ENCODE measurements at places on chromosomes 12 and 14. TPM values are rescaled to one million over a fixed set of nuclear protein-coding genes. Genes with fewer than 3 reads are reported as not detected.

Gene CD9
- total RNA-seq = 249 TPM

Gene RILPL1
- 49.7 TPM for total RNA-seq

Gene TBX5
- total RNA-seq = 1.5 TPM

Gene CCDC175
- 0.78 TPM for total RNA-seq

DNA sequence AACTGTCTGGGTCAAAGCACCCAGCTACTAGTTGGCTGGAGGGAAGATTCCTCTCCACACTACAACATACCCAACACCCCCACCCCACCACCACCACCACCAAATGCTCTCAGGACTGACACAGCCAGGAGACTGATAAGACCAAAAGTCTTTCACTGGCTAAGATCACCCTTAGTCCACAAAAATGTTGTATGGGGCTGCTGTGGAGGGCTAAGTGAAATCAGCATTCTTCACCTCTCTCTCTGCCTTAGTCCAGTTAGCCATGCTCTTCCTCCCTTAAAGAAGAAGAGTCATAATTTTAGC lies 106.2 kb downstream of the NUAK1 start:
- no peak overlapping the region for H3K4me3 ChIP-seq
- no peak for DNase-seq
- H3K36me3 ChIP-seq = no peaks in the 10 kb centered on the region

GRCh38 chr12:7091660-7092228 lies 501 bp downstream of the C1R start:
- H3K36me3 ChIP-seq = peaks cover 20% of the 10 kb centered on the region
- H3K27me3 ChIP-seq = no peaks in the 10 kb centered on the region
- H3K4me1 ChIP-seq = peaks cover 36% of the 10 kb centered on the region
- peak overlapping the region; percentile 84 for H3K27ac ChIP-seq

DNA sequence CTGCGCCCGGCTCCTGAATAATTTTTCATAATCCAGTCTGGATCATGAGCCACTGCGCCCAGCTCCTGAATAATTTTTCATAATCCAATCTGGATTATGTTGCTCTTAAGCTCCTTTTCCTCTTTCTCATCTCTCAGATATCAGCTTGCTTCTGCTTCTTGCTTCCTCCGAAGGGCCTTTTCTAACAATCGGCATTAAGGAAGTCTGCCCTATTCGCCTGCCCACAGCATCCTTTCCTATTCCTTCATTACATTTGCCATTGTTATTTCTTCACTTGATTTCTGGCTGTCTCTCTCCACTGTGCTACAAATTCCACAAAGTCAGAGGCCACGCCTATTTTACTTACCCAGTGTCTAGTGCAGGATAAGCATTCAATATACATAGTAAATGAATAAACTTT lies 83.5 kb downstream of the TTC7B start:
- H3K4me3 ChIP-seq = no peak overlapping the region
- H3K4me1 ChIP-seq = peaks cover 15% of the 10 kb centered on the region
- no peaks in the 10 kb centered on the region for H3K27me3 ChIP-seq
- no peaks in the 10 kb centered on the region for H3K36me3 ChIP-seq
- DNase-seq = no peak
- H3K27ac ChIP-seq = peak overlapping the region; percentile 21

DNA sequence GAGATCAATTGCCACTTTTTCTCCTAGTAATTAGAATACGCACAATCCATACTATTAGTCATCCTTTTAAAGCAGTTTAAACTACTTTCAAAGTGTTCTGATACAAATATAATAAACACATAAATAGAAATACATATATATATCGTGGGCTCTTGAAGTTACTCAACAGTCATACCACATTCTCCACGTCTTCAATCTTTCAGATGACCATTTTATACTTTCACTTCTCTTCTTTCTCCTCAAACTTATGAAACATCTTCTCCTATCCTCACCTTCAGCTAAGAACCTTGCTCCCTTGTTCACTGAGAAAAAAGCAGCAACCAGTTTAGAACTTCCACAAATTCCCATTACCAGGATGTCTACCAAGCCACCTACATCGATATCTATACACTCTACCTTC lies 19.2 kb downstream of the CEP290 start:
- H3K36me3 ChIP-seq = peaks cover 6% of the 10 kb centered on the region
- no peak for DNase-seq
- no peaks in the 10 kb centered on the region for H3K4me1 ChIP-seq
- H3K27me3 ChIP-seq = no peaks in the 10 kb centered on the region
- no peak overlapping the region for H3K4me3 ChIP-seq

DNA sequence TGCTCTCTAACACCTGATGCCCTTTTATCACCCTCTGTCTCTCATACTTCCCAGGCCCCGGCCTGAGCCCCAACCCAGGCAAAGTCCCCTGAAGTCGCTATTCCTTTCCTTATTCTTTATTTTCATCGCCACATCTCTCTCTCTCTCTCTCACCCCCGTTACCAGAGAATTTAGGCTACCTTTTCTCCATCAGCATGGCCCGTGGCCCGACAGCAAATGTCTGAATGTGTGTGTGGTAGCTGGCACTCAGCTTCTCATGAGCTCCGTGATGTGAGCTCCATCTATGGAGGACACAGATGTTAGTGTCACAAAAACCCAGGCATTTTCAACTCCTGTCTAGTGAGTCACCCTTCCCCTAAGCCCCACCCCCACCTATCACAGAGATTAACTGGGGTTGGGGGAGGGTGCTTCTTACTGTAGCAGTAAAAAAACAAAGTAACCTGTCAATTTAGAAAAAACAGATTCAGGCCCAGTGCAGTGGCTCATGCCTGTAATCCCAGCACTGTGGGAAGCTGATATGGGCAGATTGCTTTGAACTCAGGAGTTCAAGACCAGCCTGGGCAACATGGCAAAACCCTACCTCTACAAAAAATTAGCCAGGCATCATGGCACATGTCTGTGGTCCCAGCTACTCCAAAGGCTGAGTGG lies 53.8 kb downstream of the VCPKMT start:
- no peaks in the 10 kb centered on the region for H3K36me3 ChIP-seq
- peak overlapping the region; percentile 91 for H3K27ac ChIP-seq
- no peak for DNase-seq
- peaks cover 38% of the 10 kb centered on the region for H3K4me1 ChIP-seq

DNA sequence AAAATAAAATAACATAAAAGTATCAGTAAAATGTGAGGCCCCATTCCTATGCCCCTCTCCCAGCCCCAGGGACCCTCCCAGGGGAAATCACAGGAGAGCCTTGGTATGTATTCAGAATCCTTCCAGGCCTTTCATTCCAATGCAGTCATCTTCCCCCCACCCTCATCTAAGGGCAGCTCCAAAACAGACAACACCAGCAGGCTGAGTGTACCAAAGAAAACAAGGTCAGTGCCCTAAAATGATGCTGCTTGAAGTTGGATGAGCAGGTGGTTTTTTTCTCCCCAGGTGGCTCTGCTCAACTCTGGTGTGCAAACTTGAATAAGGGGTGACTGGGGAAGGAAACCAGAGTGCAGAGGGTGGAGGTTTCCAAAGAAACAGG lies 56.2 kb downstream of the TSPAN9 start:
- no peaks in the 10 kb centered on the region for H3K27me3 ChIP-seq
- no peaks in the 10 kb centered on the region for H3K36me3 ChIP-seq
- H3K4me3 ChIP-seq = no peak overlapping the region
- H3K27ac ChIP-seq = peak overlapping the region; percentile 11

Gene ARMH4
- 10.0 TPM for total RNA-seq

DNA sequence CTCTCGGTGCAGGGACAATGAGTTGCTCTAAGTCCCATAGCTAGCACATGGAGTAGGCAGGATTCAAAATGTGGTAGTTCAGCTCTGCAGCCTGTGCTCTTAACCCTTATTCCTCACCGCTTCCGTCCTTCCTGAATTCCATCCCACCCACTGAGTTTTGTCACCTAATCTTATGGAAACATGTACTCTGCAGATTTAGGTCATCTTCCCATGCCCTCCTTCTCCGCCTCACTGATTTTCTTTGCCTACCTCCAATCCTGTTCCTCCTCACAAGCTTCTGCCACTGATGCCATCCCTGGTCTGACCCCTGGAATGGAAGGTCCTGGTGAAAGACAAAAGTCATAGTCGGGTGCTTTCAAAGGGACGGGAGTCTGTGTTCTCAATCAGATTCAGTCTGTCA lies 46.5 kb upstream of the ABCC9 start:
- H3K4me3 ChIP-seq = no peak overlapping the region
- H3K36me3 ChIP-seq = no peaks in the 10 kb centered on the region
- no peak overlapping the region for H3K27ac ChIP-seq
- no peaks in the 10 kb centered on the region for H3K4me1 ChIP-seq
- H3K27me3 ChIP-seq = no peaks in the 10 kb centered on the region
- no peak for DNase-seq

Gene DDIT3
- 35.5 TPM for total RNA-seq

DNA sequence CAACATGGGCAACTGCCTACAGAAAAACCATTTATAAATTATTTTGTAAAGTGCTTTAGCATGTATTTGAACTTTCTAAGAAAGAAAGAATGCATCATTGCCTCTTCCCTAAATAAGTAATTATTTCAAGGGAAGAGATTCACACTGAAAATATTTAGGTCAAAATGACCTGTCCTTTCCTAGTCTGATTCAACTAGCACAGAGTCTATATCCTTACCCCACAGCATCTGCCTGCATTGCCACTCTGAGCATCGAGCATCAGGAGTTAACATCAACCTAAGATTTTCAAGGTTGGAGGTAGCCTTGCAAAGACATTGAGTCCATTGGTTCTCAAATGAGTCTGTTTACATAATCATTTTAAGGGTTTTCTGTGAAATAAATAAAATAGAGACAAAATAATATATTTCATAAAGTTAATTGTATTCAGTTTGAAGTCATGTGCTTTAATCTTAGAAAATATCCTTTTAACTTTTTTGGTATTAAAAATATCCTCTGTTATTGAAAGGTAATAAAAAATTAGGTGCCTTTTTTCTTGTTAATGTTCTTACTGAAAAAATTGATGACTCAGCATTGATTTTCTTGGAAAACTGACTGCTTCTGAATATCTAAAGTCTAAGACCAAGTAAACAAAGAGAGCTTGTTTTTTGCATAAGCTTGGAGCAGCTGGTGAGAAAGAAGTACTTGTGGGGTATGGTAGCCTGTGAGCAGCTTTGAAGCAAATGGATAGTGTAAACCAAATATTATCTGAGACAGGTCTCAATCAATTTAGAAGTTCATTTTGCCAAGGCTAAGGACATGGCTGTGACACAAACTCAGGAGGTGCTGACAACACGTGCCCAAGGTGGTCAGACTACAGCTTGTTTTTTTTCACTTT lies 269.0 kb upstream of the CLEC14A start:
- no peak for DNase-seq
- no peaks in the 10 kb centered on the region for H3K36me3 ChIP-seq
- H3K4me1 ChIP-seq = no peaks in the 10 kb centered on the region
- no peak overlapping the region for H3K27ac ChIP-seq
- no peaks in the 10 kb centered on the region for H3K27me3 ChIP-seq

GRCh38 chr12:65263777-65264176 lies 14.7 kb upstream of the MSRB3 start:
- no peaks in the 10 kb centered on the region for H3K27me3 ChIP-seq
- H3K27ac ChIP-seq = no peak overlapping the region
- no peaks in the 10 kb centered on the region for H3K36me3 ChIP-seq
- no peaks in the 10 kb centered on the region for H3K4me1 ChIP-seq

- no peaks in the 10 kb centered on the region for H3K27me3 ChIP-seq
- DNase-seq = no peak
- H3K36me3 ChIP-seq = no peaks in the 10 kb centered on the region
- H3K27ac ChIP-seq = no peak overlapping the region
These were observed 233.0 kb upstream of the PLEKHG7 start for GRCh38 chr12:92469837-92470236.

- no peak overlapping the region for H3K4me3 ChIP-seq
- H3K4me1 ChIP-seq = no peaks in the 10 kb centered on the region
- H3K36me3 ChIP-seq = no peaks in the 10 kb centered on the region
- no peak overlapping the region for H3K27ac ChIP-seq
- no peaks in the 10 kb centered on the region for H3K27me3 ChIP-seq
- no peak for DNase-seq
These were observed 164.6 kb downstream of the TMEM117 start for GRCh38 chr12:44000309-44000952.

DNA sequence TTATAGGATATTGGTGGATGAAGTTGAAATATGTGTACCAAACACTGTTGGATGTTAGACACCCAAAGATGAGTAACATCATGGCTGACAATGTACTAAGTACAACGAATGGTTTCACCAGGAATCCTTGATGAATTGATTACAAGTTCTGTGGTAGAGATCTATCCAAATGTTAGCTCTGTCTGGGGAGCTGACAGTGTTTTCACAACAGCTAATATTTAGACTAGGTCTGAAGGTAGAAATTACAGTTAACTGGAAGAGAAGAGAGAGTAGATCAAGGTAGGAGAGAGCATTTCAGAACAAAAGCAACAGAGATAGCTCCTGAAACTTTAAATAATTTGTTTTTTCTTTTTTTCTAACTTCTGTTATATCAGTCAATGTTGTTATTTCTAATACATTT lies 44.9 kb downstream of the DERA start:
- H3K36me3 ChIP-seq = no peaks in the 10 kb centered on the region
- H3K4me1 ChIP-seq = no peaks in the 10 kb centered on the region
- H3K27ac ChIP-seq = no peak overlapping the region
- no peak overlapping the region for H3K4me3 ChIP-seq

Gene TPH2
- total RNA-seq = not detected

Gene POP5
- 42.4 TPM for total RNA-seq

DNA sequence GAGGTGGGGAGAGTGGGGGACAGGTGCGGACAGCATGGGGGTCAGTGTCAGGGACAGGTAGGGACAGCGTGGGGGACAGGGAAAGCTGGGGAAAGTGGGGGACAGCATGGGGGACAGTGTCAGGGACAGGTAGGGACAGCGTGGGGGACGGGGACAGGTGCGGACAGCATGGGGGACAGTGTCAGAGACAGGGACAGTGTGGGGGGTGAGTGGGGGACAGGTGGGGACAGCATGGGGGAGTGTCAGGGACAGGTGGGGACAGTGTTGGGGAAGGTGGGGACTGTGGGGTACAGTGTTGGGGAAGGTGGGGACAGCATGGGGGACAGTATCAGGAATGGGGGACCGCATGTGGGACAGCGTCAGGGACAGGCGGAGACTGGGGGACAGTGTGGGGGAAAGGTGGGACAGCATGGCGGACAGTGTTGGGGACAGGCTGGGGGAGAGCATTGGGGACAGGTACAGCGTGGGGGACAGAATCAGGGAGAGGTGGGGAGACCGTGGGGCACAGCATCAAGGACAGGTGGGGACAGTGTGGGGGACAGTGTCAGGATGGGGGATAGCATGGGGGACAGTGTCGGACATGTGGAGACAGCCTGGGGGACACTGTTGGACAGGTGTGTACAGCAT lies 96.1 kb downstream of the TMEM121 start:
- H3K27me3 ChIP-seq = no peaks in the 10 kb centered on the region
- peaks cover 10% of the 10 kb centered on the region for H3K4me1 ChIP-seq
- no peak for DNase-seq
- H3K27ac ChIP-seq = no peak overlapping the region

GRCh38 chr12:119964929-119965328 lies 24.1 kb upstream of the BICDL1 start:
- no peaks in the 10 kb centered on the region for H3K27me3 ChIP-seq
- H3K4me1 ChIP-seq = no peaks in the 10 kb centered on the region
- no peaks in the 10 kb centered on the region for H3K36me3 ChIP-seq
- H3K4me3 ChIP-seq = no peak overlapping the region
- DNase-seq = no peak

- no peak overlapping the region for H3K4me3 ChIP-seq
- H3K27ac ChIP-seq = no peak overlapping the region
- no peaks in the 10 kb centered on the region for H3K27me3 ChIP-seq
- H3K36me3 ChIP-seq = no peaks in the 10 kb centered on the region
These were observed 1311.5 kb downstream of the TMEM121 start for GRCh38 chr14:106837870-106838269.

Gene KRT76
- total RNA-seq = not detected

Gene AHNAK2
- 47.8 TPM for total RNA-seq

GRCh38 chr12:77830583-77831351 lies at the start of gene NAV3:
TSS of gene NAV3 (plus strand) at chr12:77830894. CDS start at chr12:77831462, 568 bp downstream.
- H3K27me3 ChIP-seq = no peaks in the 10 kb centered on the region
- H3K4me3 ChIP-seq = no peak within 1 kb of the TSS
- H3K36me3 ChIP-seq = no peaks in the 10 kb centered on the region
- no peak for DNase-seq
- no peak within 1 kb of the TSS for H3K27ac ChIP-seq
- H3K4me1 ChIP-seq = no peaks in the 10 kb centered on the region

Data from thoracic aorta (tissue), 2 donors.